Ovary (tissue), 10 donors: ENCODE measurements at places on chromosomes 16 and 17. TPM values are rescaled to one million over a fixed set of nuclear protein-coding genes. Genes with fewer than 3 reads are reported as not detected.

GRCh38 chr16:21722771-21723455, 59.1 kb downstream of the OTOA start:
- no peak for DNase-seq
- H3K36me3 ChIP-seq, result no peaks in the 10 kb centered on the region
- no peaks in the 10 kb centered on the region for H3K27me3 ChIP-seq
- no peaks in the 10 kb centered on the region for H3K4me1 ChIP-seq

DNA sequence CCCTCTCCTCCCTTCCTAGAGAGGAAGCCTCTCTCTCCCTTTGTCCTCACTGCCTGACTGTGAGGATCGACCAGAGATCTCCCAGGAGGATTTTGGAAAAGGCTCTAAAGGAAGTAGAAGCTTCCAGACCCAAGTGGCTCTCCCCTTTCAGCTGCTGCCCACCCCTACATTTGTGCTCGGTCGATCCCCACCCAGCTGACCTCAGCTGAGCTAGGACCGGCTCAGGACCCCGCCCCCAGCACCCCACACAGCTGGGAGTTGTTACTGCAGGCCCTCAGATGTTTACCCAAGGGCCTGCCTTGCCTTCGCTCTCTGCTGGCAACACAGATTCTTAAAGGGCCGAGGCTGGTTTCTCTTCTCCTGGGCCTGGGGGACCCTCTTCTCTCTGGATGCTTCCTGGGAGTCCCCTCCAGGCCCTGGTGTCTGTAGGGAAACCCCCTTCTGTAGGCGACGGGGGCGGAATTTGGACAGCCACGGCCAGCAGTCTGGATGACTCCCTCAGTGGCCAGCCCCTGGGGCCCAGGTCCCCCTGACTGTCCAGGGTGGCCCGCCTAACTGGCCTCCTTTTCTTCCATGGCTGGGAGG, 26.9 kb upstream of the TIMP2 start:
- peaks cover 25% of the 10 kb centered on the region for H3K4me1 ChIP-seq
- no peaks in the 10 kb centered on the region for H3K27me3 ChIP-seq

- no peaks in the 10 kb centered on the region for H3K4me1 ChIP-seq
- H3K27me3 ChIP-seq, result no peaks in the 10 kb centered on the region
- DNase-seq, result no peak
- no peak overlapping the region for H3K4me3 ChIP-seq
- no peak overlapping the region for H3K27ac ChIP-seq
- H3K36me3 ChIP-seq, result no peaks in the 10 kb centered on the region
Measured at GRCh38 chr16:71311553-71312158, 22.5 kb upstream of the CMTR2 start.

GRCh38 chr17:45269912-45270311, 8.0 kb upstream of the SPATA32 start:
- no peak overlapping the region for H3K4me3 ChIP-seq
- H3K27ac ChIP-seq, result no peak overlapping the region
- no peaks in the 10 kb centered on the region for H3K27me3 ChIP-seq
- peaks cover 3% of the 10 kb centered on the region for H3K36me3 ChIP-seq
- no peak for DNase-seq
- no peaks in the 10 kb centered on the region for H3K4me1 ChIP-seq

GRCh38 chr17:903691-904481, 75.7 kb downstream of the NXN start:
- no peaks in the 10 kb centered on the region for H3K36me3 ChIP-seq
- peak overlapping the region; percentile 36 for H3K27ac ChIP-seq
- H3K4me1 ChIP-seq, result peaks cover 11% of the 10 kb centered on the region
- H3K4me3 ChIP-seq, result no peak overlapping the region
- DNase-seq, result peak; percentile 55

DNA sequence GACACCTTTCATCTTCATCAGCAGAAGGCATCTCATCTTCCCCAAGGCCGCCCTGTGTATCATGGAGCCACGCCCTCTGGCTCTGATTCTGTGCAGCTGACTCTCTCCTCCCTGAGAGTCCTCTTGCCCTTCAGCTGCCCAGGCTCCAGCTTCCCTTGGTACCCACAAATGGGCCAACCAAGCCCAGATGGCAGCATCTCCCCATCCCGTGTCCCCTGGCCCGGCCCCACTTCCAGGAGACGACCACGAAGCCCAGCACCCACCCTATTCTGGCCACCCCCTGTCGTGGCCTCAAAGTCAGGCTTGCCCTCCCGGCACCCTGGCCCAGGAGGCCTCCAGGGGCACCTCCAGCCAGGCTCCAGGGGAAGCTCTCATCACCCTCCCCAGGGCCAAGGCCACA, 31.3 kb upstream of the KSR1 start:
- H3K27me3 ChIP-seq, result no peaks in the 10 kb centered on the region
- no peak overlapping the region for H3K27ac ChIP-seq
- no peak for DNase-seq
- H3K4me3 ChIP-seq, result no peak overlapping the region
- H3K4me1 ChIP-seq, result no peaks in the 10 kb centered on the region
- H3K36me3 ChIP-seq, result no peaks in the 10 kb centered on the region

GRCh38 chr17:8368193-8368592, 8.3 kb downstream of the KRABD2 start:
- no peak overlapping the region for H3K27ac ChIP-seq
- H3K36me3 ChIP-seq, result no peaks in the 10 kb centered on the region
- no peak overlapping the region for H3K4me3 ChIP-seq

DNA sequence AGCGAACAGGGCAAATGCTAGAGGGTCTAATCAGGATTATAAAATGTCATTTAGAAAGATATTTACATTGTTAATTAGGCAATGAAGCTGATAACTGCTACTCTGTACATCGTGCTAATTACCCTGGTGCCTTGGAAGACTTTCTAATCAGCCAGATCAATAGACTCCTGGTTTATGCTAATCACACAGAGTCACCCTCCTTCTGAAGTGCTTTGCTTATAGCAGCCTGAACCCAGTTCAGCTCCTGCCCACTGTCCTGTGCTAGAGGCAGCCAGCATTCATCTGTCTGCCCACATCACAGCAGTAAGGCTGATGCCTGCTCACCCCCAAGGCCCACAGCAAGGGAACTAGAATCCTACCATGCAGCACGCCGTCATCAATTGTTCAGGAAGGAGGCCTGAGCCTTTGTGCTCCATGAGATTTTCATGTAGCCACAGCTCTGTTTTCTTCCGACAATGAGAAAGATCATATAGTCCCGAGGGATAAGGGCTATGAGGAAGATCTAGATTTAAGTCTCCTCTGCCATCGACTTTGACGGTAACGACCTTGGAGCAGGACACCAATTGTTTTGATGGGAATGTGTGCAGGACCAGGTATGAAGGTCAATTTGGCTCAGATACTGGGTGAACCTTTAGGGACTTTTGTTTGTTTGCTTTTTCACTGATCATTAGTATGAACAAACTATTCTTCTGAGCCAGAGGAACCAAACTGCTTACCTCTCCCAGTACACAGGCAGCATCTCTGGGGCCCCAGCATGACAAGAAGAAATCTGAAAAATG, 12.5 kb upstream of the LYRM9 start:
- H3K4me3 ChIP-seq, result no peak overlapping the region
- no peaks in the 10 kb centered on the region for H3K4me1 ChIP-seq
- H3K27me3 ChIP-seq, result no peaks in the 10 kb centered on the region
- no peak overlapping the region for H3K27ac ChIP-seq

DNA sequence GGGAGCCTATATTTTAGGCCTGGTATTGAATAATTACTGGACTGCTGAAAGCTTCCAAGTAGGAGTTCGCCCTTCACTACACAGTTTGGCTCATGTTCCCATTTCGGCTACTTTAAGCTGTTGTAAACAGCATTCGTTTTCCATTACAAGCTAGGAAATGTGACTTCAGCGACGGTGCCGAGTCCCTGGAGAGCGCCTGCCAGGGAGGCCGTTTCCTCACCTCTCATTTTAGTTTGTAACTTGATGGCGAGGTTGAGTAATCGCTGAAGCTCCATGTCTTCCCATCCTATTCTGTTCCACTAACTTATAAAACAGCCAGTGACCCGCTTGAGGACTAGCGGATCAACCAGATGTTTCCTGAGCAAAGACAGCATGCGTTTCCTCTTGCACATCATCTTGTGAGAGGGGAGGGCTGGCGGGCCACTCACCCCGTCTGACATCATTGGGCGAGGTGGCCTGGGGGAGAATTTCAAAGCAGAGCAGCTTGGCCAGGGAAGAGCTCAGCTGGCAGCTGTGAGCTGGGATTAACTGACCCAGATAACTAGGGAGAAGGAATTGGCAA, 32.9 kb downstream of the PCTP start:
- H3K36me3 ChIP-seq, result no peaks in the 10 kb centered on the region
- H3K4me1 ChIP-seq, result no peaks in the 10 kb centered on the region
- H3K27me3 ChIP-seq, result no peaks in the 10 kb centered on the region
- H3K27ac ChIP-seq, result no peak overlapping the region
- DNase-seq, result no peak

DNA sequence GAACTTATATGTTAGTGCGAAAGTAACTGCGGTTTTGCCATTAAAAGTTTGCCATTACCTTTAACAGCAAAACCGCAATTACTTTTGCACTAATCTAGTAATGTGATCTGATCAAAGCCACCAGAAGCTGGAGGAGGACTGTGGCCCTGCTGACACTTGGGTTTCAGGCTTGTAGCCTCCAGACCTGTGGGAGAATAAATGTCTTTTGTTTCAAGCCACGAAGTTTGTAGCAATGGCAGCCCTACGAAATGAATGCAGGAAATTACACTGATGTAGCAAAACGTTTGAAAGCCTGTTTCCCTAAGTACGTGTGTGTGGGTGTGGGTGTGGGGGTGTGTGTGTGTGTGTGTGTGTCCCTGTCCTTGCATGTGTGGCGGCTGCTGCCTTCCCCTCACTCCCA, 66.6 kb downstream of the WSB1 start:
- no peaks in the 10 kb centered on the region for H3K36me3 ChIP-seq
- no peaks in the 10 kb centered on the region for H3K4me1 ChIP-seq
- no peak overlapping the region for H3K4me3 ChIP-seq
- no peak overlapping the region for H3K27ac ChIP-seq
- H3K27me3 ChIP-seq, result no peaks in the 10 kb centered on the region
- DNase-seq, result no peak

GRCh38 chr17:2610195-2611175, 17.0 kb downstream of the PAFAH1B1 start:
- peaks cover 12% of the 10 kb centered on the region for H3K4me1 ChIP-seq
- H3K27ac ChIP-seq, result no peak overlapping the region
- H3K27me3 ChIP-seq, result no peaks in the 10 kb centered on the region
- no peak for DNase-seq

- no peaks in the 10 kb centered on the region for H3K36me3 ChIP-seq
- H3K4me1 ChIP-seq, result no peaks in the 10 kb centered on the region
- H3K27ac ChIP-seq, result no peak overlapping the region
- DNase-seq, result no peak
- H3K27me3 ChIP-seq, result no peaks in the 10 kb centered on the region
Measured at GRCh38 chr17:64182325-64183012, 52.5 kb upstream of the ERN1 start.

DNA sequence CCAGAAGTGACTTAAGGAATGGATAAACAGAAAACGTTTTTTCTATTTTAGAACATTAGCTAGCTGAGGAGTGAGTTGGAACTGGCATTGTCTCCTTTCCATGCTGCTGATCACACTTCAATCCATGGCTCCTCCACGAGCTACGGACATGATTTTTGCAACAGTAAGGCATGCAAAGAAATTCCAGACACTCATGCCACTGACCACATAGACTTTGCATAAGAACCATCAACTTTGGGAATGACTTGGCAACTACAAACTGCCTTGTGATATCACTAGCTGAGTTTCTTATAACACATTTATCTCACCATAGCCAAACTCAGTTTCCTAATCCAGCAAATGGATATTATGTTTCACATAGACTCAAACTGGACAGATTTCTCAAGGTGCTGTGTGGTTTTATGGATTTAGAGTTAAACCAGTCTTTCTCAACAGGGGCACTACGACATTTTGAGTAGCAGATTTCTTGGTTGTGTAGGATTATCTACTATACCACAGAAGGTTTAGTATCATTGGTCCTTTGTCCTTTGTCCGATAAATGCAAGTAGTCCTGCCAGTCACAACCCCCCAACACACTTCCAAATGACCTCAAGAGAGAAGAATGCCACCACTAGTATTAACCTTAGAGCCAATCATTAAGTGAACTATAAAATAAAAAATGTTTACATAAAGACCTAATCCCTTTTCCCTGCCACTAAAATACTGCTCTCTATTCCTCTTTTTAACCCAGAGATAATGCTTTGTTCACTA, 48.3 kb upstream of the C17orf78 start:
- no peak overlapping the region for H3K4me3 ChIP-seq
- no peaks in the 10 kb centered on the region for H3K4me1 ChIP-seq
- no peak for DNase-seq
- no peaks in the 10 kb centered on the region for H3K27me3 ChIP-seq
- no peak overlapping the region for H3K27ac ChIP-seq
- no peaks in the 10 kb centered on the region for H3K36me3 ChIP-seq

GRCh38 chr16:72224260-72224768, 52.4 kb upstream of the PMFBP1 start:
- no peak overlapping the region for H3K4me3 ChIP-seq
- no peaks in the 10 kb centered on the region for H3K36me3 ChIP-seq
- no peaks in the 10 kb centered on the region for H3K4me1 ChIP-seq
- DNase-seq, result no peak

DNA sequence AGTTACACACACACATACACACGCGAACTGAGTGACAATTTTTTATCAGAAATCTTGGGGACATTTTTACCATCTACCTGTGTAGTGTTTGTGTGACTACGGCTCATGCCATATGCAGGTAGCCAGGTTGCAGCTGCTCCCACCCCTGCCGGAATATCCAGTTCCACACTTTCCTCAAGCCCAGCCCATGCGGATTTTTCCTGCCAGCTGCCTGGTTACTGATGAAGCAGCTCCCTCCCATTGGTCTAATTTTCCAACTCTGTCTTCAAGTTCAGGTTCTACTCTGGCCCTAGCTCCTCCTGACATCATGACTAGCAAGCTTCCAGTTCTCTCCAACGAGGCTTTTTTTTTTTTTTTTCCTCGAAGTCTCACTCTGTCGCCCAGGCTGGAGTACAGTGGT, 4.8 kb downstream of the GSG1L2 start:
- no peaks in the 10 kb centered on the region for H3K27me3 ChIP-seq
- H3K27ac ChIP-seq, result no peak overlapping the region
- no peaks in the 10 kb centered on the region for H3K36me3 ChIP-seq
- DNase-seq, result no peak

DNA sequence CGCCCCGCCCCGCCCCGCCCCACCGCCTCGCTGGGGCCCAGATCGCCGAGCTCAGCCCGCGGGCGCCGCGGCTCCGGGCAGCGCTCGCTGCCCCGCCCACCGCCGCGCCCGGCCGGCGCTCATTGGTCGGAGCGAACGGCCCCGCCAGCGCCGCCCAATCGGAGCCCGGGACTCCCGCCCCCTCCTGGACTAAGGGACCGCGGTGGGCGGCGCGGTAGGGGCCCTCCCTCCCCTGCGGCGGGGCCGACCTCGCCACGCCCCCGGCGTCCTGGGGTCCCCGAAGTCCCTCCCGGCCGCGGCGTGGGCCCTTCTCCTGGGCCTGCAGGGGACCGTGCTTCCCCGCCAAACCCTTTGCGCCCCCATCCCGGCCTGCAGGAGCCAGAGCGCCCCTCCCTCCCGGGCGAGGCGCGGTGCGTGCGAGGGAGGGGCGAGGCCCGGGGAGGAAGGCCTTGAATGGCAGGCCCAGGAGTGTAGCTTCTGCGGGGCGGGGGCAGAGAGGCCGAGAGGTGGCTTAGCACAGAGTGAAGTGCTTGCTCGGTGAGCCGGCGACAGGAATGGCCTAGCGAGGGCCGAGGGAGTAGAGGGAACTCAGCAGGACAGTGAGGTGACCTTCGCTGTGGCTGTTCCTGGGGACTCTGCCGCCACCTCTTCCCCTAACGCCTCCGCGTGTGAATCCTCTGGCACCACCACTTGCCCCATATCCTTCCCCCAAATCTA, at the start of gene CAMKK1:
Gene CAMKK1 (minus strand): TSS at position 51 of the 717 bp plus-strand sequence. CDS start 7,366 bp downstream, outside the sequence.
- DNase-seq, result peak; percentile 88
- no peaks in the 10 kb centered on the region for H3K36me3 ChIP-seq
- peak within 1 kb of the TSS; percentile 66 for H3K27ac ChIP-seq

Gene KRT222
- 0.57 TPM for total RNA-seq

Gene BEAN1
- total RNA-seq, result not detected

Gene RBFOX1
- 0.42 TPM for total RNA-seq

Gene ABCC12
- total RNA-seq, result 0.10 TPM

Gene CACNA1H
- 120 TPM for total RNA-seq
